ENCODE measurements at places on chromosomes 12 and 14. TPM values are rescaled to one million over a fixed set of nuclear protein-coding genes. Genes with fewer than 3 reads are reported as not detected.

TDRD9 gene
- 2.2 TPM for polyA plus RNA-seq

BCL11B gene
- not detected for polyA plus RNA-seq

ERP29 gene
- polyA plus RNA-seq: 39.4 TPM

INHBC gene
- 0.03 TPM for polyA plus RNA-seq

DPF3 gene
- polyA plus RNA-seq: 18.1 TPM

LIN7A gene
- polyA plus RNA-seq: 6.2 TPM

A2ML1 gene
- not detected for polyA plus RNA-seq
